Pericardium fibroblast (primary cell): ENCODE measurements at places on chromosomes 4 and X. TPM values are rescaled to one million over a fixed set of nuclear protein-coding genes. Genes with fewer than 3 reads are reported as not detected.

The CYLC1 gene
- total RNA-seq: not detected in 2 replicates

The AWAT2 gene
- total RNA-seq: not detected in 2 replicates

The SFRP2 gene
- total RNA-seq: 1.4 and 11.3 TPM in 2 replicates

The ADGRG4 gene
- total RNA-seq: not detected in 2 replicates

The CRLF2 gene
- total RNA-seq: not detected in 2 replicates

The KDR gene
- 19.8 and 21.7 TPM in 2 replicates for total RNA-seq

The FRAS1 gene
- 40.4 and 53.8 TPM in 2 replicates for total RNA-seq
